ENCODE measurements at places on chromosomes 1 and 21. TPM values are rescaled to one million over a fixed set of nuclear protein-coding genes. Genes with fewer than 3 reads are reported as not detected.

The NKAIN1 gene
- total RNA-seq: 0.68 TPM

The GTF2B gene
- 42.5 TPM for total RNA-seq

The APOBEC4 gene
- total RNA-seq: not detected

The FAM163A gene
- total RNA-seq: not detected
